ENCODE measurements at places on chromosomes 1 and 21. TPM values are rescaled to one million over a fixed set of nuclear protein-coding genes. Genes with fewer than 3 reads are reported as not detected.
A peak's percentile ranks its signal among the peaks of the same experiment; 100 is the strongest.

DNA sequence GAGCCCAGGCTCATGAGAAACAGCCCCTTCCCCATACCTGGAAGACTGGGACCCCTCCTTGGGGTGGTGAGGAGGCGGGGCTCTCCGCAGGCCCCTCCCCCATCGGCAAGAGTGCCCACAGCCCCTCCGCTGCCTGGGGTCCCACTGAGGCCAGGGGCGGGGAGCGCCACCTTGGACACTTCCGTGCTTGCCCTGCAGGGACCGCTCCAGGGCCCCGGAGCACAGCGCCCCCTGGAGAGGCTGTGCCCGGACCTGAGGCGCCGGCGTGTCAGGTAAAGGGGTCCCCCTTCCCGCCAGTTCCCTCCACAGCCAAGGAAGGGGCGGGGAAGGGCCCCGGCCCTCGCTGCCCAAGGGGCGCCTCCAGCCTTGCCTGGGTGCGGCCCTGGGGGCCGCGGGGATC, 21.5 kb downstream of the INAVA start:
- DNase-seq = no peak

- DNase-seq = peak; percentile 38
Observed at GRCh38 chr1:166479052-166479631, 312.3 kb upstream of the FAM78B start.

- DNase-seq = no peak
Observed at GRCh38 chr1:232471250-232471649, 158.7 kb downstream of the SIPA1L2 start.

GRCh38 chr21:15053500-15053899, 11.3 kb downstream of the NRIP1 start:
- no peak for DNase-seq

Gene C1orf74
- 0.98 TPM for polyA plus RNA-seq

Gene MECR
- 35.3 TPM for polyA plus RNA-seq

DNA sequence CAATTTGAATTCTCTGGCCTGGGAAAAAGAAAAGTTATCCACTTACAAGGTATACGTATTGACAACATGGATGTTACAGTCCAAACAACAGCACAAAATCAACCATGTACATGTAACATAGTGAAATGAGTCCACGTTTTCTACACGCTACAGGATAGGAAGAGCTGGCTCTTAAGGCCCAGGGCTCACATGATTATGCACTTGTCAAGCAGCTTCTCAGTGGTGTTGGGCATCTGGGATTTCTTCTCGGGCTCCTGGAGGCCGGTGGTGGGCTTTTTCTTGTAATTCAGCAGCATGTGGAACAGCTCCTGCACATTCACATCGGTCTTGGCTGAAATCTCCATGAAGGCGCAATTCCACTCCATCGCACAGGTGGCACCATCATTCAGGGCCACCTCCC, 4.0 kb downstream of the DIRAS3 start:
- no peak for DNase-seq

- DNase-seq = no peak
Observed at GRCh38 chr1:199135901-199136300, 497.1 kb downstream of the PTPRC start.

- peak; percentile 44 for DNase-seq
Observed at GRCh38 chr1:116268211-116268610, 104.8 kb upstream of the ATP1A1 start.

Gene FMO4
- 3.2 TPM for polyA plus RNA-seq

Gene TNFRSF14
- polyA plus RNA-seq = 554 TPM

DNA sequence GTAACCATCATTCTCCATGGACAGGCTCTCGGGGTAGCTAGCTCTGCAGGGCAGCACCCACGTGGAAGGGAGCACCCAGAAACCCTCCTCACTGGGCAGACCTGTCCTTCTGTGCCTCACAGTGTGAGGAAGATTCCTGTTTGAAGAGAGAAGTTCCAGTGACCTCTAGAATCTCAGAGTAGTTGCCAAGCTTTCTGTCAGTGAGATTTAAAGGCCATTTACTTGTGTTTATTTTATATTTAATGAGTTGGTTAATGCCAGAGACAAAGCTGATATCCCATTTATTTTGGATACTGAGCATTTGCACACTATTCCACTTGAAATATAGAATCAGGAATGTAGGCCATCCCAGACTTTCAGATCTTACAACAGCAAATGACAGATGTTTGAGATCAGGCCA, 28.7 kb downstream of the MTARC1 start:
- DNase-seq = no peak

DNA sequence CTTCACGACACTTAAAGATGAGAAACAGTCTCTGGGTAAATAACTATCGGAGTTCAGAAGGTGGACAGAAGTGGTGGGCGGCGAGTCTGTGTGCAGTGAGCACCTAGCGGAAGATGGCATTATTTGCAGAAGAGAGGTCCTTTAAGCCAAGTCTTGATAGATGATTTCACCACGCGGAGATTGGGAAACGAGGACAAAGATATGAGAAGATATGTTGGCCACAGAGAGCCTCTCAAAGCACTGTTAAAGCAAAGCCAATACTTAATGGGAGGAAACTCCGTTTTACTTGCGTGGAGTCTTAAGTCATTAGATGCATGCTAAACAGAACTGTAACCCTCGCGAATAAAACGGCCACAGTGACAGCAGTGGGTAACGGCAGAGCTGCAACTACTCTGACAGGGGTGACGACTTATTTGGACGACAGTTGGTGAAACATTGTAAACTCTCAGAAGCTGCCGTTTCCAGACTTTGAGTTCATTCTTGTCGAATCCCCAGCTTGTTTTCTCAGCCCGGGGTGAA, 577 bp upstream of the CEP350 start:
- DNase-seq = peak; percentile 78

- no peak for DNase-seq
Observed at GRCh38 chr1:46370214-46370633, 23.9 kb upstream of the FAAH start.

DNA sequence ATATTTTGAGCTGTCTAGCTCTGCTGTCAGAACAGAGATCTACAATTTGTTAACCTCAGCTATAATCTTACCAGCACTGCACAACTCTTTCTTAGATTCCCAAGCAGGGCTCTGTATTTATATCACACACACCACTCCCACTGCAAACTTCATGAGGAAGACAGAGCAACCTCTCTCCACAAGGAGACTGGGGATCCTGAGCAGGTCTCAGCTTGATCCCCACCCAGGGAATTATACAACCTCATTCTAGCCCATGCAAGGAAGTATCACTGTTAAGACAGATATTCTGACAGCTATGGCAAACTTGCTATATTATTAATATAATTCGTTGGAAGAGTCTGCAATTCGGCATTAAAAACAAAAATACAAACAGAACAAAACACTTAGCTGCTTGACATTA, 40.4 kb downstream of the EGLN1 start:
- DNase-seq = no peak

Gene PAPPA2
- polyA plus RNA-seq = 0.03 TPM

Gene PTCH2
- 0.40 TPM for polyA plus RNA-seq

All from adrenal gland (tissue), 19 donors.